ENCODE measurements at places on chromosomes 7 and 10.

DNA sequence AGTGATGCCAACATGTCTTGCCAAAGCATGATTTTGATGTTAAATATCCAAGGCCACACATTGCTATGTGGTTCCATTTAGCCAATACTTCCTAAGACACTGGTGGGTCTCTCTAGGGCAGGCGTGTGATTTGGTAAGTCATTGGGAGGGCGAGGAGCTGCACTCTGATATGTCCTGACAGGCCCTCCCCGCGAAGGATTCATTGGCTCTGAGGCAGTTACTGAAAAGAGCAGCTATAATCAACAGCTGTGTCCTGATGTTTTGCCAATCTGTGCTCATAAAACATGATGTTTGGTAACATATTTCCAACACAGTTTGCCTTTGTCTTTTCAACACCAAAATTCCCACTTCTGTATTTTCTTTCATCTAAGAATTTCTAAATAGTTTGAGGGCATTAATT lies 646.7 kb downstream of the PARD3 start:
- DNase-seq = no peak

- DNase-seq = no peak
Measured at GRCh38 chr7:139873593-139874301, 44.7 kb downstream of the TBXAS1 start.

DNA sequence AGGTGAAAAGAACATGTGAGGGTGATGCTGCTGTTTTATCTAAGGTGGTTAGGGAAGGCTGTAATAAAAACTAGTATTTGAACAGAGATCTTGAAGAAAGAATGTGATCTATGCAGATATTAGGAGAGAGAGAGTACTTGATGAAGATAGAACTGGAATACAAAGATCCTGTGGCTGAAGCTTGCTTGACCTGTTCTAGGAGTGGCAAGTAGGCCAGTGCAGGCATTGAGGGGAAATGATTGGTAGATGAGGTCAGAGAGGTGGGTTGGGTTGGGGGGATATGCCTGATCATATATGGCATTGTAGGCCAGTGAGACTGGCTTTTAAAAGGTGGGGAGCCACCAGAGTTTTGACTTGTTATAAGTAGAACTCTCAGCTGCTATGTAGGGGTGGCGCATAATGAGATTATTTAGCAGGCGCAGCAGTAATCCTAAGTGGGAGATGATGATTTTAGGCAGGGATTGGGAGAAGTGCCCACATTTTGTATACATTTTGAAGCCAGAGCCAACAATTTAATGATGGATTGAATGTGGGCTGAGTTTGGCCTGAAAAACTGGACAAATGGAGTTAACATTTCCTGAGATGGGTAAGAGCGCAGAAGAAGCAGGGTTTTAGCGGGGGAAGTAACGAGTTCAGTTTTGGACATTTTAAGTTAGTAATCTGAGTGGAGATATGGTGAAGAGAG lies 8.2 kb downstream of the CCSER2 start:
- no peak for DNase-seq

DNA sequence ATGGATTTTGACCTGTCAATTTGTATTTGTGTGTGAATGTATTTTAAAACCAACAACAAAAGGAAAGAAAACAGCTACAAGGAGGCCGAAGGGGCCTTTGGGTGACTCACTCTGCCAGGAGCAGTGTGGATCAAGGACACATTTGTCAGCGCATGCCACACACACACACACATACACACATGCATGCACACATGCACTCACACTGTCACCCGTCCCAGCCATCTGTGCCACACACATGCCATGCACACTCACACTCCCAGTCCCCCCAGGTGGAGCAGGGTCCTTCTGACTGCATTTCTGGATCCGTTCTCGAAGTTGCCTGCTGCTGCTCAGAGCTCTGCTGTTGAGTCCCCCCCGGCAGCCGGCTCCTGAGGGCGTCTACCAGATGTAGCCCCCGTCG lies 26.0 kb downstream of the SPOCK2 start:
- no peak for DNase-seq

DNA sequence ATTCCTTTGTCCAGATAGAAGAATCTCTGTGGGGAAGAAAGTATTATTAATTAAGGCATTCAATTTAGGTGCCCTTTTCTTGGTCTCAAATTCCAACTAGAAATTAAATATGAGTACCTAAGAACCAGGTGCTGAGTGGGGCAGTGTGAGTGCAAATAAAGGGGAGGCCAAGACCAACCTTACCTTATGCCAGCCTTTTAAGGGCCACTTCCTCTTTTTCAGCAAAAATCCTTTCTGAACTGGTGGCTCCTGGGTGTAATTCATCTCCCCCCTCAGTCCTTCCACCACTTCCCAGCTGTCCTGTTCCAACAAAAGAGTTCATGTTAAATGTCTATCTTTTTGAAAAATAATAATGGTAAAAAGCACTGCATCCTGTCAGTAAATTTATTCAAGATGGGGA lies 108.2 kb downstream of the OSBPL3 start:
- no peak for DNase-seq

DNA sequence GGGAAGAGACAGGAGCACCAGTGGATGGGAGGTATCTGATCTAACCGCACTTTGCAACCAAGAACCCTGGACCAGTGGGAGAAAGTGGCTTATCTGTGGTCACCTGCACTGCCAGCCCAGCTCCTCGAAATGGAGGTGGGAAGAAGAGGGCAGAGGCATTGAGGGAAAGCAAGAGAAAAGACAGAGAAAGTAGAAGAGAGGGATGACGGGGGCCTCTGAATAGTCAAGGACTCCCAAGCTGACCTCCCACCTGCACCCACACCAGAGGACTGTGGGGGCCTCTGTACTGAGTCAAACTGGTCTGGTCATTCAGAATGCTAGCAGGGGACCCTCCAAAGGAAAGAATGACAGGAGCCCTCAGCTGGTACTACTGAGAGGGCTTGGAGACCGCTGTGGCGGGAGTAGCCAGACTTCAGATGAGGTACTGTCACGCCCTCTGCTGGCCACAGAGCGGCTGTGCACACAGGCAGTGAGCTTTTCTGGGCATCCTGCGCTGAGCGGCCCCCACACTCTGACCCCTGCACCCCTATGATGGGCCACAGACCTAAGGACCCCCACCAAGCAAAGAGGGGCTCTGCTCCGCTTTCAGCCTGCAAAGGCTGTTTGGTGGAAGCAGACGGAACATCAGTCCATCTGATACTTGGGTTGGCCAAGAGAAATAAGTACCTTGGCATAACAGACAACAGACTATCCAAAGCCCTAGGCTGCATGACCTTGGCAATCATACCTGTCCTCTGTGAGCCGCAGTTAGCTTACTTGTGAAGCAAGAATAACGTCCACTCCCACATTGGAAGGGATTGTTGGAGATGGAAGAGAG lies 112.9 kb downstream of the COL13A1 start:
- DNase-seq = peak; percentile 69

GRCh38 chr7:24858108-24858977 lies 101.1 kb upstream of the GSDME start:
- DNase-seq = no peak

GRCh38 chr10:132489053-132489703 lies 48.4 kb upstream of the INPP5A start:
- no peak for DNase-seq

DNA sequence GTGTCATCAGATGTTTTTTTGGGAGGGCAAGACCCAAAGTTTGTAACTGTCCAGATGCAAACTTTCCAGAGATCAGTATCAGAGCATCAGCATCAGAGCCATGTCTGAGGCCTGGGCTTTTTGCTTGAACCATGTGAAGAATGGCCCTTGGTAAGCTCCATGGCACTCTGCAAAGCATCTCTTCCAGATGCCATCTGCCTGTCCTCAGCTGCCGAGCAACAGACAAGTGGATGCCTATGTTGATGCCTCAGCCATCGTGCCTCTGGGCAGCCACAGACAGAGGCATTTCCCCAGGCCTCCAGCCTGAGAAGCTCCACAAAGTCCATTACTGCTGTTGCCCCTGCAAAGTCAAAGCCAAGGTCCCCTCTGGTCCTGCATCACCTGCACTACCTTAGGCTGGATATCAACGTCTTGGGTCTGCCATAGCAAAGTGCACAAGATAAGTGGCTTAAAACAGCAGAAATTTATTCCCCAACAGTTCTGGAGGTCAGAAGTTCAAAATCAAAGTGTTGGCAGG lies 670.2 kb upstream of the MKI67 start:
- DNase-seq = no peak

DNA sequence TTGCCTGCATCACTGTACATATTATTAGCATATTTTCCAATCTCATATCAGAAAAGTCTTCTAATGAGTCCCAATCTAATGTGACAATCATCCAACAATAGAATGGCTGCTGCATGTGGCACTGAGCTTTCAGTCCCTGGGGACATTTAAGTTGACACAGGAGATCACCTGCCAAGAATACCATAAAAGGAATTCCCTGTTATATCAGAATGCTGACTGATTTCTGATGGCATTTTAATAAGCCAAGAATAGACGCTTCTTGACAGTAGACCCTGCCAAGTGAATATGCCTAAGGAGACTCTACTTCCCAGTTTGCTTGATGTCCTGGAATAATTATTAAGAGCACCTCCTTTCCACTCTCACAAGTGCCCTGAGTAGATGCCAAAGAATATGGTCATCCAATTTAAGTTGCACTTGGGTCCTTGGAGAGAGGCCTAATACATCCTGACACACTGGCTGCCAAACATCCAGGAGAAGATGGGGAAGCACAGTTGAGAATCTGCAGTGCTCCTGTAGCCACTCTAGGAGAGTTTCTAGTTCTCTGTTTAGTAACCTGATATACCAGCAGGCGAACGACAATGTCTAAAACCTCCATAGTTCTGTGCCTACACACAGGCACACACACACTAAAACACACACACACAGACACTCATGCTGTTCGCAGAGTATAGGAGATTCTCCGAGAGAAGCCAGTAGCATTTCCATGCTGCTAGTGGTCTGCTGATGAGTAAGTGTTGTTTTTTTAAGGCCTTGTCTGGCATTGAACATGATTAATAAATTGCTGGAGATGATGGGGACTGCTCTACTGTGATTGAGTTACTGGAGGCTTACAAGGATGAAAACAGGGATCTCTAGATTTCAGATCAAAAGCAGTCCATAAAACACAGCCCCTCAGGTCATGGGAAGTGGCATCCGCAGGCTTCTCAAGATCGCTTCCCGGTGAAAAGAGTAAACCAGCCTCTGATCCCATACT lies 369.6 kb downstream of the KCNMA1 start:
- DNase-seq = no peak

GRCh38 chr10:11013836-11014235 lies 3.8 kb upstream of the CELF2 start:
- no peak for DNase-seq

GRCh38 chr10:986137-986825 lies 2.0 kb upstream of the GTPBP4 start:
- no peak for DNase-seq

DNA sequence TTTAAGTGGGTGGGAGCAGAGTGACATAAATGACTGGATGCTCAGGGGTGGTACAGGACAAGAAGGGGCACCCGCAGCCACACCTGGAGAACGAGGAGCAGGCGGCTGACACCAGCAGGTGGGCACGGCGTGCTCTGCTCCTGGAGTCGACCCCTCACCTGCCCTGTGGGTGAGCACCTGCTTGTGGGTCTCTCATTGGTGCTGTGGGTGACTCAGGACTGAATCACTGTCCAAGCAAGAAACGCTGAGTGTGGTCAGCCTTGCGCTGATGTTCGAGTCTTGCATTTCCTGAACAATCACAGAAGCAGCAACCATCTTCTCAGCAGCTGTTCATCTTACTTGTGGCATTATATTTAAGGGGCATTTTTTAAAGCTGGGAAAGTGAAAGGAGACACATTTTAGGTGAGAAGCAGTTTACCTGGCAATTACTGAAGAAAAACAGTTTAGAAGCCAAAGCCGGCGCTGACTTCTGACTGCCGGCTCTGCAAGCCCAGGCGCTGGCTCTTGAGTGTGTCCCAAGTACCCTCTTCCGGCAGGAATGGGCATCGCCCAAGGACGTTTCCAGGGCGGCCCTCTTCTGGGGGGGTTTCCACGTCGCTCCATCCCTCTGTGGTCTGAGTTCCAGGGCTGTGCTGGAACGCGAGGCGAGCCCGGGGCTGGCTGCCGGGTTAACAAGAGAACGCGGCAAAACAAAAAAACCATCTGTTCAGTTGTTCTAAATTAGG lies 145.2 kb upstream of the PFKP start:
- no peak for DNase-seq

All from activated naive CD8-positive, alpha-beta T cell treated with anti-CD3 and anti-CD28 coated beads, Interleukin-2, amount 50 U/mL, for 24 hours (primary cell).